ENCODE measurements at places on chromosomes 7 and 10.

DNA sequence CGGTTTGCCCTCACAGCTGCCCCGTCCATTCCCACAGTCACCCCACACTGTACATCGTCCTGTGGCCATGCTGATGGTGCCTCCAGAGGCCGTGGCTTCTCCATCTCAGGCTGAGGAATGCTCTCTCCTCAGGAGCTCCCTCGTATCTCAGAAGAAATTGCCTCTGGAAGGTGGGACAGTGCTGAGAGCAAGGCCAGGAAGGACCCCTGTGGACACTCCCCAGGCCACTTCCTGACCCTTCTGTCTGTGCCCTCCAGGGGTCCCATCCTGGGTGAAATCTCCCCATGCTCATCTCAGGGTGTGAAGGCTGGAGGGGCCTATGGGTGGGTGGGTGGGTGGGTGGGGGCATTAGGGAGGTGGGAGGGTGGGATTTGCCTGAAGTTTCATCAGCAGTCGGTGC is 454.3 kb downstream of the PLXNA4 start:
- DNase-seq: no peak

DNA sequence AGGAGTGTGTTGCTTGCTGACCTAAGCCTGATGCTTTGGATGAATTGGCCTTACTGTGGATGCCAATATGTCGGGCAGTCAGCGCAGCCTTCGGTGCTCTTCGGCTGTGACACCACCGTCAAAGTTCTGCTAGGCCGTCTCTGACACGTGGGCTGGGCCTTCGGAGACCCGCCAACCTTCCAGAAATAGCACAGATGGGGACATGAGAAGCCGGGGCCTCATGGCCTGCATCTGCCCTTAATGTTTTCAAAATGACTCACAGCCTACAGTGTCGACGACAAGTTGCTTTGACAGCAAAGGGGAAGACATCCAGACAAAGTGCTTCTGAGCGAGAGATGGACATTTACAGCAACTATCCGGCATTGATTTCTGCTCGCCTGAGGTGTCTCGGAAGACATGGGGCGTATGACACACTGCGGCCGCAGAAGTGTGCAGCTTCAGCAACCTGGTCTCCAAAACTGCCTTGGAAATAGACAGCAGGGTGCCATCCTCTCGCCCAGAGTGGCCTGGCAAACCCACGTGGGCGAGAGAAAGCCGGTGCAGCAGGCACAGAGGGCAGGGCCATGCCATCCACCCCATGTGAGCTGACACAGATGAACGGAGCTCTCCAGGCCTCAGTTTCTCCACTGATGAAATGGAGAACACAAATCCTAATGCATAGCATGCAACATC is 94.0 kb upstream of the PPP2R2D start:
- DNase-seq: no peak

- DNase-seq: no peak
Measured at GRCh38 chr10:15705298-15705697, 14.4 kb downstream of the ITGA8 start.

DNA sequence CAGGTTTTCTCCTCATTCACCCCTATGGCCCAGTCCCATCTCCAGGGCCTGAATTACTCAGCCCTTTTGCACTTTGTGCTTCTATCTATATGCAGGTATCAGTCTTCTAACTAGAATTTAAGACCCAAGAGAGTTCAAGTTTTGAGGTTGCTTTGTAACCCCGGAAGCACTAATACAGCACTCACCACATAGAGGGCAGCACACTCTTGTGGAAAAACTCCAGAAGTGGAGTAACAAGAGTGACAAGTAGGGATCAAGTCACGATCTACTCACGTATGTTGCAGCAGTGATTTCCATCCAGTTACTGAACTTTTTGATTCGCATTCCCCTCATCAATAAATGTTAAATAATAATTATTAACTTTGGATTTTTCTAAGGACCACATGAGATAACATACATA is 151.0 kb downstream of the CHCHD3 start:
- no peak for DNase-seq

GRCh38 chr10:8036506-8037198 is 17.8 kb upstream of the GATA3 start:
- no peak for DNase-seq

GRCh38 chr10:22606164-22606614 is 108.2 kb downstream of the PIP4K2A start:
- DNase-seq: no peak

DNA sequence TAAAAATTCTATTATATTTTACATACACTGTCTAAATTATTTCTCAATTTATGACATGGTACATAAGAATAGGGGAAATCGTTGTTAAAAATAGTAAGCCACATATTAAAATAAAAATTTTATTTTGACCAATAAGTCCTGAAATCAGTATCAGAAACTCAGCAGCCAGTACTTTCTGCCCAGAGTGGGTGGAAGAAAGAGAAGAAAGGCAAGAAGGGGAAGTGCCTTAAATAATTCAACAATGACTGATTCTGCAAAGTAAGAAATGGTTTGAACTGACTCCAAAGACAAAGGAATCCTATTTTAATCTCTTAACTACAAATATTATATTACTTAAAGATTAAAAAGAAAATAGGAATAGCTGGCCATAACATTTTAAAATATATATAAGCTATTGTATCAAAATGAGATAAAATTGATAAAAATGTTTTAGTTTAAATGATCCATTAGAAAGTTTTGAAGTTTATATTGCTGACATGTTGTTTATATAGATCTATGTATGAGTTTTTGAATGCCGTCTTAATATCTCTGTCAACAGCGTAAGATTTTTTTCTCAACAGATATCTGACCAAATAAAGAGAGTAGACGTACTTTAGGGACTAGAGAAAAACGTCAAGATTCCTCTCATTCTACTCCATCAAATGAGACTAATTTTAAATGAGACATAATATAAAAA is 30.2 kb upstream of the NRCAM start:
- no peak for DNase-seq

GRCh38 chr7:27359181-27360125 is 116.9 kb downstream of the EVX1 start:
- no peak for DNase-seq

- DNase-seq: no peak
Measured at GRCh38 chr7:106071356-106071998, 40.6 kb downstream of the SYPL1 start.

DNA sequence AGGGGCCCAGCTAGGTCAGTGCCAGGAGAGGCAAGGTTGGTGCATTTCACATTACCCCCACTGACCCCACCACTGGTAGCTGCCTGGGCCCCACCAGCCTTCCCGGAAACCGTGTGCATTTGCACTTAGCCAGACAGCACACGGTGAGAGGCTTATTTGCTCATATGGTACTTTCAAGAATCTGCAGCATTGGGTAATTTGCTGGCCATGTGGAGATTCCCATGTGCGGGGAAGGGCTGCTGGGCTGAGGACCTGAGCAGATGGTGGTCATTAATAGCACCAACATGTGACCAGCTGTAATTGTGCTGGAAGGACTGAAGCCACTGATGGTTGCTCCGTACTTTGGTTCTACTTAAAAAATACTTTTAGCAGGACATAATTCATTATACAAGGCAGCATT is 323.8 kb downstream of the DPP6 start:
- DNase-seq: no peak

- no peak for DNase-seq
Measured at GRCh38 chr10:101120884-101121653, 10.0 kb upstream of the TLX1 start.

GRCh38 chr7:149423449-149424110 is 37.3 kb downstream of the ZNF777 start:
- DNase-seq: no peak

DNA sequence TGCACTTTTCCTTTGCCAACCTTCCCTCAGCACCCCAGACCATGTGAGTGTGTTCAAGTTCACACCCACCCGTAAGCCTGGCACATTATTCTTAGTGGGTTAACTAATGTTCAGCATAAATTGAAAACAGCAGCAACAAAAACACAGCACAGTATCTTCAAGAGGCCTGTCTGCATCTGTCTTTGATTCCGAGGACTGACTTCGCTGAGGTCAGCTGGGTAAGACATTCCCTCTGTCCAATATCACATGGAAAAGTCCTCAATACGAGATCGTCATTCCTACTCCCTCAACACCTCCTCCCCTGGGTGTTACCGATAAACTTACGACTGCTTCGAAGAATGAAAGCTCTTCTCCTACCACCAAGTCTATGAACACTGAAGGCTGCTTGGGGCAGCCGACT is 218.8 kb downstream of the SFMBT2 start:
- no peak for DNase-seq

- DNase-seq: peak; percentile 60
Measured at GRCh38 chr7:51289623-51290303, 26.8 kb downstream of the COBL start.

DNA sequence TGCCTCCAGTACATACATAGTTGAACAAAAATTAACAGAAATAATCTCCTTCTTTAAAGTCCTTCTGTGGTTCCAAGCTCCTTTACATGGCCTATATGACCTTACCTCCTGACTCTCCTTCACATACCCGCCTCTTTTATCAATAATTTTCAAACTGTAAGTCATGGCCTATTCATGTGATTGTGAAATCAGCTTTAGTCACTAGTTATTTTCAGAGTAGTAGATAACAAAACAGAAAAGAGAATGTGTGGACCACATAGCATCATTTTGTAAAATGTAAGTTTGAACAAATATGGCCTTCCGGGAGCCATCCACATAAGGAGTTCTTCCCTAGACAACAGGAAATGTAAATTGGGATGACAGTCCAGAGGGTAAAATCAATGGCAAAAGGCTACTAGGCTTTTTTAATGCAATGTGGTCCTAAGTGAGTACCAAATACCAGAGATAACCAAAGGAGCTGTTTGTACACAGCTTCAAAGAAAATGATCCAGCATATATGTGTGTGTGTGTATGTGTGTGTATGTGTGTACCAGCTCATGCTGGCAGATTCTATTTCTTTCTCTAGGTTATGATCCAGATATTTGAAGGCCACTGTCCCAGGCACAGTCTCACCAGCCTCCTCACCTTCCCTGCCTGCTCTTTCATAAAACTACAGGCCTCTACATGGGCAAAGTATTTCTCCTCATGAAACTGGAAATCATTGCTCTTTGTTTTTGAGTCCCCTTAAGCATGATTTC is 12.3 kb upstream of the FAM133B start:
- DNase-seq: no peak

All from NCI-H774 (cell line).